ENCODE measurements at places on chromosomes 4 and X.

GRCh38 chr4:24208691-24209090 is 318.8 kb upstream of the PPARGC1A start:
- no peak for DNase-seq

- no peak for DNase-seq
Measured at GRCh38 chrX:19863857-19864223, 23.6 kb downstream of the SH3KBP1 start.

DNA sequence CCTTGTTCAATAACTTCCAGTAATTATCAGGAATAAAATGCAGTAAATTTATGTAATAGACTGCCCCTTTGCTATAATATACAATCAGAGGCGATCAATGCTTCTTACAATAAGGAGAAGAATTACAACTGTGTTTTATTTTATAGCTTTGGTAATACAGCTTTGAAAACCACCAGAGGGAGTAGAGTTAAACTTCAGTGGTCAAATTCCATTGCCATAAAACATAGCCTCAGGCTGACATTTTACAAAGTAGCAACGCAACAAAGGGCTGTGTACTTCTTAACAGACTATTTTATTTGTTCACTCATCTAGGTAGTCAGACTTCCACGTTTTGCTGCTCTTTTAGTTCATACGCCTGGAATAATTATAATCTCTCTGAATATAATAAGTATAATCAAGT is 58.5 kb downstream of the TEX13C start:
- no peak for DNase-seq

DNA sequence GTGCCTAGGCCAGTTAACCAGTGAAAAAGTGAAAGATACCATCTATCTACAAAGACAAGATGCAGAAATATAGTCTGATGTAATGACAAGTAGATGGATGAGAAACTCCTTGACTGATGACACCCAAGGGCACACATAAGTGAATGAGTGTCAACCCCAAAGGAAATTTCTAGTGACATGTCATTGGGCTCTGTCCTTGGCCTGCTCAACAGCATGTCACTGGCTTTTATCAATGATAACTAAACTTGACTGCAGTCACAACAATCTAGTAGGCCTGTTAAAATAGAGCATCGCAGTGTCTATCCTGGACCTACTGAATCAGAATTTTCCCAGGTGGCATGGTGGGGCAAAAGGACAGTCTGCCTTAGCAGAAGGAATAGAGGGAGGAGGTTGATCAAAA is 155.8 kb downstream of the TSPAN5 start:
- no peak for DNase-seq

DNA sequence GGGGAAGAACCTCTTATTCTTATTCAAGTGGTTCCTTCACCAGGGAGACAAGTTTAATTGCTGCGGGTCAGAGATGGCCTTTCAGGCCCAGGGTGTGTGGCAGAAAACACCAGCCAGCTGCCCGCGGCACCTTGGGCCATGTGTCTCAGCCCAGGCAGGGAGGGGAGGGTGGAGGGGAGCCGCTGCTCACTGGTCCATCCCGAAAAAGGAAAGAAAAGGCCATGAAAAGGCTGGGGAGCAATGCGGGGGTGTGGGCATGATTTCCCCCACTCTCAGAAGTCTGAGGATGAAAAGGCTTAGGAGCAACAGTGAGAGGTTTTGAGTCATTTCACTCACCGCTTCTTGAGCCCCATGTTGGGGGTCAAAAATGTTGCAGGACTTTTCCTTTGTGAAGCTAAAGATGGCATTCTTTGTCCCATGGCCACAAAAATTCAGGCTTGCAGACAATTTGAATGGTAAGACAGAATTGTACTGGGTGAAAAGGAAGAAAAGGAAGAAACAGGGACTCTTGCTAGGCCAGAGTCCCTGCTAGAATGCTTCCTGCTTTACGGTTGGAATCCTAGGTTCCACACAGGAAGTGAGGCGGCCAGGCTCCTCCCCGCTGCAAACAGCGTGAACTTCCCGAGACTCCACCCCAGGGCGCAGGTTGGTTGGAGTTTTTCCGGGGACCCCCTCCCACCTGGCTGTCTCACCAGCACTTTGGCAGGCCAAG is 17.4 kb upstream of the FAM47E start:
- no peak for DNase-seq

DNA sequence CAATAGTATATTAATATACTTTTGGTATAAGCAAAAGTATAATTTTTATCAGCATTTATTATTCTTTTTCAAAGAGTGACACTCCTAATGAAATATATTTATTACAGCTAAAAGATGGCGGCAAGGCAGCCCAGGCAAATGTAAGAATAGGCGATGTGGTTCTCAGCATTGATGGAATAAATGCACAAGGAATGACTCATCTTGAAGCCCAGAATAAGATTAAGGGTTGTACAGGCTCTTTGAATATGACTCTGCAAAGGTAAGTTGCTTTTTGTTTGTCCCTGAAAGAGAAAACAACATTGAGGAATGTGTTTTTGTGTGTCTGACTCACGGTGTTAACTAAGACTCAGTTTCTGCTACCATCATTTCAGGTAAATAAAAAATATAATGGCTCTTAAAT is 71.9 kb downstream of the PDLIM5 start:
- DNase-seq = peak; percentile 38

GRCh38 chr4:73776321-73776729 is 36.0 kb downstream of the CXCL8 start:
- peak; percentile 40 for DNase-seq

DNA sequence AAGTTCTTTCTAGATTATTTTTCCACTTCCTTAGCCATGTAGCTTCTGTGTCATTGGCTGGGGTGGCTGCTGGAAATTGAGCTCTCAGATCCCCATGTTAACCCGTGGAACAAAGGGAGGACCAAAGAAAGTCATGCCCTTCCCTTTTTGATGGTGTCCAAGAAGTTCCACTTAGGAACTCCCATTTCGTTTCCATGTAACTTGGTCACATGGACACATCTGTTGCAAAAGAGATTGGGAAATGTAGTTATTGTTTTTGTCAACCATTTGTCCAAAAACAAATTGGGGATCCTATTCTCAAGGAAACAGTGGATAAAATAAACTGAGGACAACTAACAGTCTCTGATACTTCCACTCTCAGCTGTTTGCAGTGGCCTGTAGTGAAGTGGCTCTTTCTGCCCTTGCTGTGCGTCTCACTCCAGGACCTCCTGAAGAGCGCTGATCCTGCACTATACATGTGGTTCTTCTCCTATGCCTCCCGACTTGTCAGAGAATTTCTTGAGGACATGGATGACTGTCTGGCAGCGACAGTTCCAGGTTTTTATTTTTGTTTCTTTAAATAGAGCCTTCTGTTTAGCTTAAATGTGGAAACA is 125.3 kb upstream of the LNX1 start:
- DNase-seq = no peak
